T-helper 22 cell (primary cell): ENCODE measurements at places on chromosomes 7 and 10.

- no peak for DNase-seq
Observed at GRCh38 chr10:31749981-31750840, 178.4 kb downstream of the ARHGAP12 start.

DNA sequence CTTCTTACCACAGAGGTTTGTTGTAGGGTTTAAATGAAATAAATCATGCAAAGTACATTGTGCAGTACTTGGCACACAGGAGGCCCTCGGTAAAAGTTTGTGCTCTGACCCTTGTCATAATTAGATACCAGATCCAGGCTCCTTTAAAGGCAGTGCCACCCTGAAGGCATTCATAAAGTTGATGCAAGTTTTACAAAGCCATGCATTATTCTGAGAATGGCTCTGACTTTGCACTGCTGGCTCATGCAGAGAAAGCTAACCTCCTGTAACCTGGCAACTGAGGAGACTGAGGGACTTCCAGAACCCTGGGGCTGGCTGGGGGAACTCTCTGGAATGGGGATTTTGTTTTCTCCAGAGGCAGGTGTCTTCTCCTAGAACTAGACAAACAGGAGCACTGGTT lies 570.9 kb downstream of the CCSER2 start:
- DNase-seq, result no peak

GRCh38 chr10:23505797-23506465 lies 67.1 kb downstream of the OTUD1 start:
- no peak for DNase-seq

DNA sequence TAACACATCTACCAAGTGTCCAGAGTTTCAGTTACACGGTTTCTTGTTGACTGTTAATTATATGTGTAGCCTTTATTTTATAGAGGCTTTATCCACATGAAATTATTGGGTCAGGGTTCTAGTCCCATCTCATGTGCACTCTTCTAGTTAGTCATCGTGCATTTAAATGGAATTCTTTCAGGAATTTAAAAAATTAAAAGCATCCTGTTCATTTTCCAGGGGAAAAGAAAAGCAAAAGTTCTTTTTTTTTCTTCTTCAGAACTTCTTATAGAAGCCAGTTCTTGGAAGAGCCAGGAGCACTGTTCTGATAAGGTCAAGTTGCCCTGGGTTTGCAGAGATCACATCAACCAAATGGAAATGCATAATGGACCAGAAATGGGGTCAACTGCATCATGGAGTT lies 324.7 kb downstream of the INHBA start:
- DNase-seq, result no peak

GRCh38 chr7:31633894-31634494 lies 53.0 kb upstream of the PPP1R17 start:
- no peak for DNase-seq

DNA sequence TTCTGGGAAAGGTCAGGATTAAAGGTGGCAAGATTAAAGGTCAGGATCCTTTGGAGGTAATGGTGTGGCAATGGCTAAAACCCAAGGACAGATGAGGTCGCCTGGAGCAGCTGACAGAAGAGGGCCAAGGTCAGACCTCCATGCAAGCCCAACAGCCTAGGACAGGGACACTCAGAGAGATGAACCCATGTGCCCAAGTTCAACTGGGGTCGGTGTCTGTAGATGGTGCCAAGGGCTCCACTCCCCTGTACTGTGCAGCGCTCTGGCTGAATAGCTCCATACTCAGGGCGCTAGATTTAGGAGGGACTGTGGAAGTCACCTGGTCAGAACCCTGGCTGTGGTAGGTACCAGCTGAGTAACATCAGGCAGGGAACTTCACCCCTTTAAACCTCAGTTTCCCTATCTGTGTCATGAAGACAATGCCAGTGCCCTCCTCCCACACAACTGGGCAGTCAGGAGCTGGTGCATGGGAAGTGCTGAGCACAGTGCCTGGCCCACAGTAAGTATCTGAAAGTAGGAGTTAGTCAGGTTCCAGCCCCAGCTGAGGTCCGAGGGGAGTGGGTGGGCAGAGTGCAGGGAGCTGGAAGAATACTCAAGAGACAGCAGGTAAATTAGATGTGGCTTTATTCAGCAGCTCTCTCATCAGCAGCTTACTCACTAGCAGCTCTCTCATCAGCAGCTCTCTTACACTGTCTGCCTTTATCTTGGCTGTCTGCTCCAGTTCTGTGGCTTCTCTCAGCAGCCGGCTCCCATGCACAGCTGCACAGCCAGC lies 327.1 kb downstream of the GLRX3 start:
- DNase-seq, result no peak

GRCh38 chr7:29414216-29414615 lies 149.4 kb upstream of the PRR15 start:
- DNase-seq, result no peak

- no peak for DNase-seq
Observed at GRCh38 chr7:115906731-115907130, 123.8 kb downstream of the TFEC start.

DNA sequence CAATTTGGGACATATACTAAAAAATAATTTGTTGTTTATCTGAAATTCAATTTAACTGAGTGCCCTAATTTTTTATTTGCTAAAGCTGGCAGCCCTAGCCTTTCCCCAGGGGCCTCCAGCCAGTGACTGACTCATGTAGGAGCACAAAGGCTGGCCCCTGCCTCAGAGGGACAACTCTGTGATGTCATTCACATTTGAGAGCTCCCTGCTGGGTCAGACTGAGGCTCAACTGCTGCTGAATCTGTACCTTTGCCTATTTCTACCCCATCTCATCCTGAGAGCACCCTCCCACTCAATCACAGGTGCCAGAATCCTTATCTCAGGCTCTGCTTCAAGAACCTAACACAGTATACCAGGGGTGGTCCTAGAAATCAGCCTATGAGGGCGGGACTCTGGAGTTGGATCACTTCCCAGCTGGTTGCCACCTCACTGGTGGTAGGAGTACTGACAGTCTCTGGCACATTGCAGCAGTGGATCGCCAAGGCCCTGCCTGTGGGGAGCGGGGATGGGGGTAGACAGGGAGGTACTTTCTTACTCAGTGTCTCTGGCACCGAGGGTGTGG lies 11.6 kb downstream of the GCK start:
- DNase-seq, result no peak

GRCh38 chr7:136845899-136846465 lies 22.5 kb upstream of the CHRM2 start:
- no peak for DNase-seq

- DNase-seq, result no peak
Observed at GRCh38 chr10:59631237-59631636, 78.4 kb downstream of the SLC16A9 start.

- DNase-seq, result peak; percentile 43
Observed at GRCh38 chr10:50624866-50625501, 1.2 kb upstream of the SGMS1 start.

- DNase-seq, result no peak
Observed at GRCh38 chr7:26853788-26854393, 10.5 kb downstream of the SKAP2 start.

DNA sequence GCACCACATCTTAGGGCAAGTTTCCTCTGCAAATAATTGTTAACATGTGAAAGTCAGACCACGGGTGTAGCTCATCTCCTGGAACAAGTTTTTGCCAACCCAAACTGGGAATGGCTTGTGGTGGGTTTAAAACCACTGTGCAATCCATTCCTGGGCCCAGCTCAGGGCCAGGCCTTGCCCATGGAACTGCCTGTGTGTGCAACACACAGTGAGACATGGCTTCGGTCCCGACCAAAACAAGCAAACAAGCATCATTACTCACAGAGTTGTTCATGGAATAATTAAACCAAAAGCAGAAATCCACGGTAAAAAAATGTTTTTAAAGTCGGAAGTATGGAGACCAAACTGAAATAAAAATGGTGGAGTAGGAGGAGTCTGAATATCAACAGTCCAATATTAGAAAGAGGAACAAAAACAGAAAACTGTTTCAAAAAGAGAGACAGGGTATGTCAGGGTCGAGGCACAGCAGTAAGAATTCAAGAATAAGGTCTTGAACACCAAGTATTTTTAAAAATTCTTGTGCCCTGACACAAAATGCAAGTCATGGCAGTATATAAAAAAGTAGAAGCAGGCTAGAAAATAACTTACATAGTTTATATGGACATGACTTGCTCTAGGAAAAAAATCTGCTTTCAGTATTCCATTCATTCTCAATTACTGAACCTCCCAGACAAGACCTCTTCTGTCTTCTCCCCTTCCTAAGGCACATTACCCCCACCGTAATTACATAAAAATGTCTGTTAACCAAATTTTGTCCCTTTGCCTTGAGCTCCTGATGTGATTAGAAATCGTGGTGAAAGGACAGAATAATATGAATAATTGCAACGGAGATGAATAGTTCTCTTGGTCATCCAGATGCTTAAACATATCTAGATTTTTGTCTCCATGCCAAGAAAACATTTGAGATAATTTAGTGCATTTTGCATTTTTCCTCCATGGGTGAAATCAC lies 88.4 kb downstream of the FAS start:
- no peak for DNase-seq

GRCh38 chr7:139570626-139571025 lies 47.1 kb downstream of the CLEC2L start:
- no peak for DNase-seq
